ENCODE measurements at places on chromosomes 1 and 21.

DNA sequence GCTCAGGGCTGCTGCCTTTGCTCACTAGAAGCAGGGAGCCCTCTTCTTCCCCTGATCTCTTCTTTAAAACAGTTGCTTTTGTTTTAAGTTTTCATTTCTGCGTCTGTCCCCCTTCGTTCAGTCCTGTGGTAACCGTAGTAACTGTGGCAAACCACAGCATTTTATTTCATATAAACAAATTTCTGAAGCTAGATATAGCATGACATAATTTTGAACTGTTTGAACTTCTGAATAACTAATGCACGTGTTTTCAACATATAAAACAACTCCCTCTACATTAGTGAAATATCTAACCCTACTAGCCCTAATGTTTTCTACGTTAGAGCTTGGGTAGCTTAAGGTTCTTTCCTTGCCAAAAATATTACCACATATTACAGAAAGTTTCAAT is 104.6 kb downstream of the DISP1 start:
- no peak for DNase-seq

DNA sequence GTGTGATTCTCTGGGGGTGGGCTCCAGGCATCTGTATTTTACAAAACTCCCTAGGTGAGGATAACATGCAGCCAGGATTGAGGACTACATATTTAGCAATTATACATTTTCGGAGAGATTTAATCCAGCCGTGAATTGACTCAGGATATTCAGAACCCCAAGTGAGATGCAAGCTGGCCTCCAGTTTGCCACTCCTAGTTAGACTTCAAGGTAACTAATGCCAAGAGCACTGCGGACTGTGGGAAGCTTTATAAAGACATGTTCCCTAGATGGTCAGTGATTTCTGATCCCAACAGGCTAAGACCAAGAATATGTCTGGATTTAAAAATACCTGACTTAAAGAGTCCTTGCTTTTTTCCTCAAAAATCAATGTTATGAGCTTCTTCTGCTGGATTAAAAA is 308.5 kb downstream of the NTNG1 start:
- DNase-seq = no peak

- DNase-seq = no peak
These were observed 360 bp downstream of the GJC2 start for GRCh38 chr1:228150120-228150460.

DNA sequence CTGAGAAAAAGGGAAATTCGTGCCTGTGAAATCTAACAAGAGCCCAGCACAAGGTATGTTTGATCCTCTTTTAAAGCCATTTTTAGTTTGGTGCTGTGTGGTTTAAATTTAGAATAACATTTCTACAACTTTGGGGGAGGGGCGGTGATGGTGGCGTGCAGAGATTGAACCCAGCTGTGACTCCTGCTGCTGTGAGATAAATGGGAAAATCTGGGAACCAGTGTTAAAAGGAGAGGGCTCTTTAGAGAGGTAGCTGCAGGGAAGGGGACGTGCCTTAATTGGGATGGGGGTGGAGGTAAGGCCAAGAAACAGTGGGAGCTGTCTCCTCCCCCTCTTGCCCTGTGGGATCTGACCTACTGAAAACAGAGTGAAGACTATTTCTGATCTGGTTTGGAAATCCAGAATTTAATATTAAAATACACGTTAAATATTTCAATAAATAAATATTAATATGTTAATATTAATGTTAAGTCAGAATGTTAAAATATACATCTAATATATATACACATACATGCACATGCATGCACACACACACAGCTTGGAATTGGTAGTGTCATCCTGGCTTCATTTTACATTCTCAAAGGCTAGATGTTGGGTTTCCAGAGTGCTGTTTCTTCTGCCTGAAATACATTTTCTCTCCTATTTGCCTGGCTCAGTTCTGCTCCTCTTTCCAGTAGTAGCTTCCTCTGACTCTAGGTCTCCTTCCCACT is 30.1 kb upstream of the DNAJC6 start:
- DNase-seq = no peak

DNA sequence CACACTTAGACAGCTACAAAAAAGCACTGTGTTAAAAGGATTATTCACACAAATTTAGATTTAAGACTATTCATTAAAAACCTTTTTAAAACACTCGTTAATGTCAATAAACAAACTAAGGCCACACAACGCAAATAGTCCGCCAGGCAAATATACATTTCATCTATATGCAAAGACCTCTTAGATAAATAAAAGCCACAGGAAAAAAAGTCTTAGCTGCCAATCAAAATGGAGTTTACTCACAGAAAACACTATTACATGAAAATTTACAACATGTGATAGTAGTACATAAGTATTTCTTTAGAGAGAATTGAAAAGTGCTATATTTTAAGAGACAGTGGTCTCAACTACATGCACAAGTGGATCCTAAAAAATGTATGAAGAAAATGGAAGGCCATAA is 2.7 kb upstream of the PHTF1 start:
- DNase-seq = no peak

GRCh38 chr21:25420831-25421230 is 186.4 kb downstream of the MRPL39 start:
- no peak for DNase-seq

GRCh38 chr1:224744521-224744920 is 128.4 kb downstream of the CNIH3 start:
- DNase-seq = no peak

DNA sequence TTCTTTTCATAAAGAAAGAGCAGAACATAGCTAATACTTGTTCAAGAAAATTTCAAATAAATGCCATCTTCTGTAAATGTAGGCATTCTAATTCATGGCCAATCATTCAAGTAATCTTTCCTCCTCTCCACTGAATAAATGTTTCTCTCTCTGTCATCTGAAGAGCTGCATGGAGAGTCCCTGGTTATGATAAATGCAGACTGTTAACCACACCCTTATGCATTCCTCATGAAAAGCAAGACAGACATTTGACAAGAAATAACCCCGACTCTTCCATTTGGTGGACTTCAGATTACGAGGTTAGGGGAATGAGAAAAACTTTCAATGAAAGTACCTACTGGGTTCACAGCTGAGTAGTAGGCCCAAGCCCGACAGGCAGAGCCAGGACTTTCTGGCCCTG is 44.7 kb upstream of the SLC19A2 start:
- DNase-seq = no peak

GRCh38 chr1:99557546-99558202 is 88.2 kb upstream of the PALMD start:
- no peak for DNase-seq

- no peak for DNase-seq
These were observed 179.2 kb upstream of the RAB4A start for GRCh38 chr1:229091721-229092136.

DNA sequence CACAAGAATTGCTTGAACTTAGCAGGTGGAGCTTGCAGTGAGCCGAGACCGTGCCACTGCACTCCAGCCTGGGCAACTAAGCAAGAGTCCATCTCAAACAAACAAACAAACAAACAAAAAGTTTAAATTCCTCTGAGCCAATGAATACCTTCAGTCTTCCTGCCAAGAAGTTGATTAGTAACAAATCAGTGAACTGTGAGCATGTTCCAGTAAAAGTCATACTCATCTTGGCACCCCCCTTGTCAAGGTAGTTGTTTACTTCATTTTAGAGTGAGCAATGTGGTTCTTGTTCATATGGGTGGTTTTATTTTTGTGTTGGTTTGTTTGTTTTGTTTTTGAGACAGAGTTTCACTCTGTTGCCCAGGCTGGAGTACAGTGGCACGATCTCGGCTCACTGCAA is 18.0 kb upstream of the SLC2A7 start:
- no peak for DNase-seq

DNA sequence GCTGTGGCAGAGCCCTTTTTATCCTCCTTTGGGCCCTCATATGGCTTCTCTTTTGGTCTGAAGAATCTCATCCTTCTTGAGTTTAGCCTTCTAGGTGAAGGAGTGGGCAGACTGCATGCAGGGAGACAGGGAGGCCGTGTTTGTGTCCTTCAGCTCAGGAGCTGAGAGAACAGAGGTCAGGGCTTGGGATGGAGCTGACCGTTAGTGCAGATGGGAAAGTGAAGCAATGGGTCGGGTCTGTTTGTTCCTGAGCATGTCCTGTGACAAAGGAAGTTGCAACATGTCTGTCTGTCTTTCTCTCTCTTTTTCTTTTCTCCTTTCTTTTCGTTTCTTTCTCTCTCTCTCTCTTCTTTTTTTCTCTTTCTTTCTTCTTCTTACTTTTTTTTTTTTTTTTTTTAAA is 14.9 kb downstream of the MAPKAPK2 start:
- no peak for DNase-seq

GRCh38 chr1:43512133-43512532 is 18.6 kb upstream of the PTPRF start:
- DNase-seq = no peak

DNA sequence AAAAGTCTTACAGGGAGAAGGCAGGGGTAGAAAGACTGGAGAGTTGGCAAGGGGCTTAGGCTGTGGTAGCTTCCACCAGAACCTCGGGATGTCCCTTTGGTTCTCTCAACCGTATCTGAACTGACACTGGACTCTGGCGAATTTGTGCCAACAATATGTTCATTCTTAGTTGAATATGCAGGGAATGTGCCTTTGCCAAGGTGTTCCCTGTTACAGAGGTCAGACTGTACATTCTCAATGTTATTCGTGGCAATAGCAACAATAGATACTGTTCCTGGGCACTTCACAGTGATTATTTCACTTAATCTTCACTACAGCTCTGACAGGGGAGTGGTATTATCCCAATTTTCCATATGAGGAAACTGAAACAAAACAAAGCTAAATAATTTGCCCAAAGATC is 51.5 kb upstream of the RAB3GAP2 start:
- DNase-seq = no peak

DNA sequence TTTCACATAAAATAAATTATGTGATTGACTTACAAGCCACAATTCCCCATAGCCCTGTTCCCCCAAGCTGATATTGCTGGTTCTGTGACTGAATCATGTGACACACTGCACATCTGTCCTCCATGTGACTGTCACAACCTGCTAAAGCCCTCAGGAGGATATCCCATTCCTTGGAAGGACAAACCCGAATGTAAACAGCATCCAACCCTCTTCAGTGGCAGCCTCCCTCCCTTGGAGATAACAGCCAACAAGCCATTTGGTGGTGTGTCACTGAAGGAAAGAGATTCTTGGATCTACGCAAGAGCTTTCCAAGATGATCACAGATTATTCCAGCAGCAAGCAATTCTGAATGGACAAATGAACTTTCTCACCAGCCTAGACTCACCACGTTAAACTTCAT is 153.9 kb upstream of the TIAM1 start:
- DNase-seq = no peak

GRCh38 chr21:44618909-44619308 is 7.0 kb downstream of the KRTAP10-8 start:
- no peak for DNase-seq

DNA sequence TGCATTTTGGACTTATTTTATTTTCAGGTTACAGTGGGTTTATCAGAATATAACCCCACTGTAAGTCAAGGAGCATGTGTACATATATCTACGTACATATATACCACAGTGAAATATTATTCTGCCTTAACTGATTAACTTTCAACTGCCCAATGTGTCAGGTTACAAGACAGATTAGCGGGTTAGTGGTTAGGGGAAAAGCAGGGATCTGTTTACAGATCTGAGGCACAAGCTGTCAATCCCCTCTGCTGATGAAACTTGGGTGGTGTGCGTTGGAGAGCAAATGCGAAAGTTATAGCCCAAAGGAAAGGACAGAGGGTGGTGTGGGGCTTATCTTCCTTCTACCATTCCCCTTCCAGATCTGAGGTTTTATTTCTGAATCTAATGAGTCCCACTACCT is 238.2 kb upstream of the KCNK2 start:
- no peak for DNase-seq

DNA sequence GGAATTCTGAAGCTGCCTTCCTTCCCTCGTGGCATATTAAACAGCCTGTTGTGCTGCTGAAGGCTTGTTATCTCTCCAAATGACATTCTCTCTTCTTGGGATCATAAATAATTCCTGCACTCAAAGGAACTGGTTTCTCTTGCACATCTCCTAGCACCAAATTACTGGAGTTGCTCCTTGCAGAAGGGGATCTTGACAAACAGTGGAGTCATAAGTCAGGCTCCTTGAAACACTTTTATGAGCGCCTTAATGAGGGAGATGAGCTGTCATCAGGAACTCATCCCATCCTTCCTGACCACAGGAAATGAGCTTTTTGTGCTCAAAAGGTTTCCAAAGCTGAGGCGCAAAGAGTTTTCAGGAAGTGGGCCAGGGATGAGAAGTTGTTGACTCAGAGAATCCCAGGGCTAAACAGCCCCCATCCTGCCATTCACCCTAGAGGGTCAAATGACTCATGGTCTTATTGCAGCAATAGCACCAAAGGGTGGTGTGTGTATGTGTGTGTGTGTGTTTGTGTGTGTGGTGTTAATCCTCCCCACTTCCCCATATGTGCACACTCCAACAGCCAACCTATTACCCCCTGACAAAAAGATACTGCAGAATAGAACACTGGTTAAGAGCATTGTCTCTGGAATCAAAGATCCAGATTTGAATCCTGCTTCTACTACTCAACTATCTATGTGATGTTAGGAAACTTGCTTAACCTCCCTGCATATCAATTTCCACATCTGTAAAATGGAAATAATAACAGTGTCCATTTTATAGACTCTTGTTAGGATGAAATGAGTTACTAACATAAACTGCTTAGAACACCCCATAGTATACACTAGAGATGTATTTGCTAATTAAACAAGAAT is 2.8 kb upstream of the PHC2 start:
- no peak for DNase-seq

GRCh38 chr1:96352733-96353132 is 368.9 kb upstream of the PTBP2 start:
- DNase-seq = no peak

DNA sequence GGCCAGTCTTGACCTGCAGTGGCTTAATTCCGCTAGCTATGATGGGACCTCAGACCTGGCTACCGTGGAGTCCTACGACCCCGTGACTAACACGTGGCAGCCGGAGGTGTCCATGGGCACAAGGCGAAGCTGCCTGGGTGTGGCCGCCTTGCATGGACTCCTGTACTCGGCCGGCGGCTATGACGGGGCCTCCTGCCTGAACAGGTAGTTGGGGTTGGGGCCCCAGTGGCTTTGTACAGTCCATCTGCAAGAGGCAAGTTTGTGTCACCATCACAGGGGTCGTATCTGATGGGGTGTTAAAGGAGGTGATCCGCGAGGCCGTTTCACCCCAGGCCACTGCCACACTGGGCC is 2.9 kb downstream of the KLHL17 start:
- DNase-seq = no peak

- DNase-seq = no peak
These were observed 564 bp downstream of the DISP1 start for GRCh38 chr1:222815440-222815765.

DNA sequence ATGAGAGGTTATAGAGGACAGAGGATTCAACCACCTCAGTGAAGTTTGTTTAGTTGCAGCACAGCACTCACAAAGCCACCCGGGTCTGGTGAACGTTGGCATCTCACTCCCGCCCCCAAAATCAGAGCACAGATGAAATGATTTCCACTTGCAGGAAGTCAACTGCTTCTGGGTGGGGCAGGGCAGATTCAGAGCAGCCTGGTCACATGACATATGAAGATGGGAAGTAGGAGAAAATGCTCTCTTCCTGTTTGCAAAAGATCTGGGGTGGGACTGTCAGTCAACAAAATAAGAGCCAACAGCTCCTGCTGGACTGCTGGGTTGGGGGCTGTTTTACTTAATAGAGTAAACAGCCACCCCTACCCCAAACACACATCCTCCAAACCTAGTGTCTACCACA is 43.2 kb downstream of the LRRC71 start:
- DNase-seq = no peak

- no peak for DNase-seq
These were observed 70.9 kb downstream of the SDC3 start for GRCh38 chr1:30837653-30838052.
